AG20443 (cell line): ENCODE measurements at places on chromosomes 1 and 21.

DNA sequence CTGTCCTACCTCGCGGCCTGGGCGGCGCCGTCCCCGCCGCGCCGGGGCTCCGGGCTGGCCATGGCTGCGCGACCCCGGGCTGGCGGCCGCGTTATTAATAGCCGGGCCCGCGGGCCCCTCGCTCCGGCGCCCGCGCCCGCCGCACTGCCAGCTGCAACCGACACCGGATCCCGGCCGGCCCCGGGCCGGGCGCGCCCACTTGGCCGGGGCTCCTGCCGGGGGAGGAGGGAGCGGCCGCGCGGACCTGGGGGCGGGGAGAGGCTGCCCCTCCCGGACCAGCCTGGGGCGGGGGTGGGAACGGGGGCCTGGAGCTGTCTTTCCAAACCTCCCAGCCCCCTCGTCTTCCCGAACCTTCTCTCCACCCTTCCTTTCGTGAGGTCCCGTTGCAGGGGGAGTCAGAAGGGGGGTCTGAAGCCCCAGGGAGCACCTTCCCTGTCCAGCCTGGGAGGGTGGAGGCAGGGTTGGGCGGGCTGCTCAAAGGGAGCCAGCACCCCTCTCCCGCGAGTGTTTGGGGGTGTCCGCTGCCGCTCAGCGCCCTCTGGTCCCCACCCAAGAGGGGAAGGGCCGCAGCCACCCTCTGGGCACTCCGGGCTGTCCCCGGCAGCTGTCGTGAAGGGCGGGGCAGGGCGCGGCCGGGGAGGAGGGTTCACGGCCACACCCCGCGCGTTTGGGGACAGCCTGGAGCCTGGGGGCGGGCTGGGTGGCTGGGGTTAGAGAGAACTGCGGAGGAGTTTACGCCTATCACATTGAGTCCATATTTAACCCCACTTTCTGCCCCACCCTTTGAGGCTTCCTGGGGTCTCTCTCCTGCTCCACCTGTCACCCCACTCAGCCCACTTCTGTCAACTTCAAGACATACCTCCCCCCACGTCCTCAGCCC, at the start of gene SYNC:
Gene SYNC (minus strand): TSS at position 172 of the 880 bp plus-strand sequence. CDS start 110 bp downstream, at position 62.
- DNase-seq = peak; percentile 94

GRCh38 chr1:9275567-9276034, 17.1 kb upstream of the SPSB1 start:
- DNase-seq = peak; percentile 84

- DNase-seq = peak; percentile 76
Measured at GRCh38 chr1:31762726-31763670, 1.1 kb downstream of the ADGRB2 start.

GRCh38 chr1:189779034-189779433, 698.6 kb downstream of the BRINP3 start:
- no peak for DNase-seq

DNA sequence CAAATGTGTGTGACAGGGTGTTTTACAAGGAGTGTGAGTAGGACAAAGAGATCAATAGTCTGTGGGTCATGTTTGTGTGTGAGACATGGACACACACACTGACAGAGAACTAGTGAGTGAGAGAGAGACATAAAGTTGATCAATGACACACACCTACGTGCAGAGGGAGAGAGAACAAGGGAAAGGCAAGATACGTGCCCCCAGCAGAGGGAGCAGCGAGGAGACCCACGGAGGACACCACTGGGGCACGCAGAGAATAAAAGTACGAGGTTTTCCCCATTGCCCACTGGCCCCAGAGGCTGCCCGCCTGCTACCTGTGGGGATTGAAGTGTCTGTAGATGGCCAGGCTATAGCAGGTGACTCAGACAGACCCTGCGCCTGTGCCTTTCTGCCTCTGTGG, 130.2 kb upstream of the CSF3R start:
- no peak for DNase-seq

DNA sequence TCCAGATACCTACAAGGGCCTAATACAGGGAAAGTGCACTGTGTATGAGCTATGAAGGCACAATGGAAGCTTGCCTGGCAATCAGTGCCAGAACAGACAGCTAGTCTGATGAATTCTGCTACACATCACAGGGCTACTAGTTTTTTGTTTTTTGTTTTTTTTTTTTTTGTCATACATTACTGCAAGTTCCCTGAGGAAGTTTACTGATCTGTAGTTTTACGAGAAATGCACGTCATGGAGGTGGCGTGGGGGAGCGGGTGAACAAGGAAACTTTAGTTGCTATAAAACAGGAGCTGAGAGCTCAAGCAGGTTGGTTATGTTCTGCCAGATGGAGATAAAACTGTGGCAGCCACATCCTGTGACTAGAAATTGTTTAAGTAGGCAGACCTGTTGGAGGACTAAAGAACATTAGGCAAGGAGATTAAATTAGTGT, 17.7 kb downstream of the PTPRC start:
- DNase-seq = no peak

- DNase-seq = peak; percentile 21
Measured at GRCh38 chr1:169538998-169539871, 47.0 kb downstream of the F5 start.

- peak; percentile 1 for DNase-seq
Measured at GRCh38 chr21:42829417-42829816, 49.9 kb downstream of the WDR4 start.

DNA sequence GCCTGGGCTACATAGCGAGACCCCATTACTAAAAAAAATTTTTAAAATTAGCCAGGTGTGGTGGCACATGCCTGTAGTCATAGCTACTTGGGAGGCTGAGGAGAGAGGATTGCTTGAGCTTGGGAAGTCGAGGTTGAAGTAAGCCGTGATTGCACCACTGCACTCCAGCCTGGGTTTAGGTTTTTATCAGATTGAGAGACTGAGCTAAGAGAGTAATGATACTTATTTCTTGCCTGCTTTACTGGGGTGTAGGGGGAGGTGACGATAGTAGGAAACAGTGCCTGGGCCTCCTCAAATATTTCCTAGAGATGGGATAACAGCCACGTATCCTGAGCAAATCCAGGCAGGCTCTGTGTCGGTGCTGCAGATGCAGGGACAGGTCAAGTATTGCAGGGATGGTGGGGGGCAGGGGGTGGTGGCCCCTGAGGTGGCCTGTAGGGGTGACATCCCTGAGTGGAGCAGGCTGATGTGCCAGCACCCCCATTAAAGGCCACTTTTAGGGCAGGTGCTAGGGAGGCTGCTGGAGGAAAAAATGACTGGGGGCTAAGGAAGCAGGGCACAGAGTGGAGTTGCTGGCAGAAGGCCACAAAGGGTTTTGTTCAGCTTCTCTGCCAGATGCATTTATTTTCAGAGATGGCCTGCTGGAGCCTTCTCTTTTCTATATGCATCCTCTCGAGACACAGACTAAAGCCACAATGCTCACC, 130.5 kb downstream of the RHOU start:
- DNase-seq = no peak

GRCh38 chr1:240495601-240496000, 116.4 kb downstream of the GREM2 start:
- no peak for DNase-seq

DNA sequence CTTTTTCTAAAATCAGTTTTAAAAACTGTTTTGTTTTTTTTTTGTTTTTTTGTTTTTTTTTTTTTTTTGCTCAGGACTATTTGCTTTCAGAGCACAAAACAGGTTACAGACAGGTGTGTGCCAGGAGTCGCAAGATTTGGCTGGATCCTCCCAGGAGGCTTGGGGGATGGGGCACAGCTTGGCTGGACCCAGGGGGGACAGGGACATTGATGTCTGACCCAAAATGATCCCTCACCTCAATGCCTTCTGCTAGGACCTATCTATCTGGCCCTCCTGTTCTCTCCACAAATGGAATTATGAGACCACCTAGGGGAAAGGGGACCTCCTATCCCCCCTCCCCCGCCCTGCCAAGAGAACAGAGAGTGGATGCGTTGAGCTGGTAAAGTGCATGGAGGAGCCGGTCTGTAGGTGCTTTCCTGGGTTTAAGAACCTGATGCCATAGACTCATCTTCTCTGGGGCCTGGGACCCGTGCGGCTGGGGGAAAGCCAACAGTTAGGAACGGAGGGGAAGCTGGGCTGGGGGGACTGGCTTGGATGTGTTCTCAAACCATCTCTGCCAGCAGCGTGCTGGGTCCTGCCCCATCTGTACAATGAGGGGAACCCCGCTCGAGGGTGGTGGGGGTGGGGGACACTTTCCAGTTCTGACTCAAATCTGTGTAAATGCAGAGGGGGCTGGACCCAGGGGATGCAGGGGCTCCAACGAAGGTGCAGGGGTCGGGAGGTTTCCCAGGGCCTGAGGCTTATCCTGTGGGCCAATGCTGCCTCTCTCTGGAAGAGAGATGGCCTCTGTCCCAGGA, 28.9 kb downstream of the RUNX3 start:
- peak; percentile 3 for DNase-seq

GRCh38 chr1:7408771-7409150, 362.3 kb upstream of the VAMP3 start:
- no peak for DNase-seq

DNA sequence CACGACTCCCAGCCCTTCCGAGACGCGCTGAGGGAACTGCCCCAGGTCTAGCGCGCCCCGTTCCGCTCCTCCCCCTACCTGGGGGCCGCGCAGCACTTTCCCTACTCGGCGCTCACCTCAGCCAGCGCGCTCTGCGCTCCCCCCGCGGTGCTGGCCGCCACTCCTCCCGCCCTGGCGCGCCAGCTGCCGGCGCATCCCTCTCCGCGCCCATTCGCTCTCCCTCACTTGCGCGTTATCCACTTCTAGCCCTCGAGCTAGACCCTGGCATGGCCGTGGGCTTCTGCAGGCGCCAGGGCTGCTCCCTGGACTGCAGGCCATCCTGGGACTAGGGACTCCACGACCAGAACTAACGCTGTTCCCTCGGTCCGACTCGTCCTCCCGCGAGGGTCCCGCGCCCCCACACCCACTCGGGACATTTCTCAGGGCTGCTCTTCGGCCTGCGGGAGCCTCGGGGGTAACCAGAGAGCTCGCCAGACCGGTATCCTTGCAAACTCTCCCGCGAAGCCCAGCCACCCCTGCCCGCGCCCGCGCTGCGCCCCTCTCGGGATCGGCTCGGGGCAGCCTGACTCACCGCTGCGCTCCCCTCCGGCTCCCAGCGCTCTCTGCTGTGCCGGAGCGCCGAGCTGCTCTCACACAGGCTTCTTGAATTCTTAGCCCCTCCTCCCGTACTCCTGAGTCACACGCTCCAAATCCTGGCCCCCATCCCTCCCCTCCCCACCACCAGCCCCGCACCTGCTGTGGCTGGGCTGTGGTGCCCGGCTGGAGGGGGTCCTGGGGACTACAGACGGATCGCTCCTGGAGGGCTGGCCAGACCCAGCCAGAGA, at the start of gene NGF:
Gene NGF (minus strand): TSS at position 617 of the 824 bp plus-strand sequence. CDS start 51,454 bp downstream, outside the sequence.
- DNase-seq = peak; percentile 93
